ENCODE measurements at places on chromosomes 5 and 9.

DNA sequence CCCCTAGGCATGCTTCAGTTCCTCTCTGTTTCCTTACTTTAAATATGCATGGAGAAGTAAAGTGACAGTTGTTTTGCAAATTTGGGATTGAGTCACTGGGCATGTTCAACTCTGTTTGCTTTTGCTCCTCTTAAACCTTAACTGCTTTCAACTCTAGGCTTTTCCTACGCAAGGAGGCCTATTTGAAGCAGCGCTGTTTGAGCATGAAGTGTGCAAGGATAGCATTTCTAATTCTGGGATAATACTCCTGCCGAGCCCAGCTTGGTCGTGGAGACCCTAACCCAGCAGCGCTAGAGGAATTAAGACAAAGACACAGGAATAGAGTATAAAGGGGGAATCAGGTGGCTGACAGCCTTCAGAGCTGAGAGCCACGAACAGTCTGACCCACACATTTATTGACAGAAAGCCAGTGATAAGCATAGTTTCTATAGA is 803.4 kb upstream of the CDH10 start:
- DNase-seq, result no peak

GRCh38 chr5:58259685-58260152 is 200.2 kb downstream of the PLK2 start:
- DNase-seq, result no peak

DNA sequence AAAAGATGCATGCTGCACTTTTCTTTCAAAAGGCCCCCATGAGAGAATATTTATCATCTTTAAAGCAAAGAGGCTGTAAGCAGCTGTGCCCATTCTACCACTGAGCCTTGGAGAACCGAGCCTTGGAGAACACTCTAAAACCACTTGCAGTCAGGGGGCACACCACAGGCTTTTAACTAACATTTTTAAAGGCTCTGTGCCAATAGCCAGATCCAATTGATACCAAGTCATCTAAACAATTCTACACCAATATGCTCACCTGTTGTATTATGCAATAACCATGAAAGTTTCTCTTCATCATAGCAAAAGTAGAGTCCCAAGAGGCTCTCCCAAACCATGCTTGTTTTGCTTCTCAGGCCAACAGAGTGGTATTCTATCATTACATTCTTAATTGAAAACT is 1090.5 kb upstream of the SEMA6A start:
- DNase-seq, result no peak

- no peak for DNase-seq
Measured at GRCh38 chr5:22521521-22521920, 331.6 kb downstream of the CDH12 start.

DNA sequence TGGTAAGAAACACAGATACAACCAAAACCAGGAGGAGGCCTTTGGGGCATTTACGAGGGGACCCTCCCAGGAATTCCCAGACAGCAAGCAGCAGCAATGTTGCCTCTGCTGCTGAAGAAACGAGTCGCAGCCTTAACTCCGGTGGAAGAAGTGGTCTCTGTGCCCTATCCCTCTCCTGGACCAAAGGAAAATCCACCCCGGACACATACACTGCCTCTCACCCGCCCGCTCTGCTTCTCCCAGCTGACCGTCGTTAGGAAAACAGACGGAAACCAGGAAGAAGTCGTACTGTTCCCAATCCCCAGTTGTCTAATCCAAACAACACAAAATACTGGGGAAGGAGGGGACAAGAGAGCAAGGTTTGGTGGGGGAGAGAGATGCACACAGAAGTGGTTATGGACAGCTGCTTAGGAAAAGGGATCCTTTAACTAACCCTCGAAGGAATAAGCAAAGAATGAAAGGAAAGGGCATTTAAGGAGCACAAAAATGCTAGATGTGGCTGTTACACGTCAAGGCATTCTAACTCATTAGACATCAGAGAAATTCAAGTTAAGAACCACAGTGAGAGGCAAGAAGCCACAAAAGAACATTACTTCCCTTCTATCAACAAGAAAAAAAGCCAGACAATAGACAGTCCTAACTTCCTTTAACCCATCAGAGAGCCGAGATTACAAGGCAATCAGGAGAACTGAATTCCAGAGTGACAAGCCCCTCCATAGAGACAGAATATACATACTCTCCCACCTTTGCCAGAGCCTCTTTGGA is 71.9 kb downstream of the ACTL7B start:
- DNase-seq, result no peak

DNA sequence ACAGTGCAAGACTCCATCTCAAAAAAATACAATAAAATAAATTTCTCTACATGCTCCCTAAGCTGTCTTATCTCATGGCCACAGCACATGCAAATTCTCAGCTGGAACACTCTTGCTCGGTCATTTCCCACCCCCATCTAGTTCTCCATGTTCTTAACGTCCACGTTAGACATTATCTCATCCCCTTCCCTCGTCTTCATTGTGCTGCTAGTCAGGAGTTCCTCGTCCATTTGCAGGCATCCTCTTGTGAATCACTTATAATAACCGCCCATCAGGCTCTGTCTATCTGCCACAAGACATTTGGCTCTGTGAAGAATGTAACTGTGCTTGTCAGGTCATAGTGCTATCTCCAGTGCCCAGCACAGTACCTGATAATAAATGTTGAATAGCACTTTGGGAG is 32.9 kb upstream of the GOLGA1 start:
- DNase-seq, result no peak

DNA sequence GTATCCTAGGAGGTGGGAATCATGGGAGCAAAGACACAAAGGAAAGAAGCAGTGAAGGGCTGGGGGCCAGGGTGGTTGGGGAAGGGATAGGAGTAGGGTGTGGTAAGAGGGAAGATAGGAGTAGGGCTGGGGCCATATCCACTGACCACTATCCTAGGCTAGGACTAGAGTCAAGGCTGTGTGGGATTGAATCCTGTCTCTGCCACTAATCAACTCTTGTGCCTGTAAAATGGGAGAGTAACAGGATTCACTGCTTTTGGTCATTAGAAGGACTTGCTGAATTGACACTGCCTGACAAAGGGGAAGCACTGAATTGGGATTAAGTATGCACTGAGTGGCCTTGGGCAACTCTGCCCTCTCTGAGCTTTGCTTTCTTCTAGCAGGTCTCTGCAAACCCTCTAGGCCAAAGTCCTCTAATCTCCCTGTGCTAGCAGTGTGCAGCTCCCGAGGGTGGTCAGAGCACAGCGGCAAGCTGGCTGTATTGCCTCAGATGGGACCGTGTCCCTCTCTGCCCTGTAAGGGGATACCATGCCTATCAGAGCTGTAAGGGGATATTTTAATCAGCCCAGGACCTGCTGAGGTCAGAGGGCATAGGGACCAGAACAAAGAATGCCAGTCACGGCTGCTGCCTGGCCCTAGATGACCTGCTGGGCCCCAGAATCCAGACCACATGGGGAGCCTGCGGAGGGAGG is 12.4 kb upstream of the DAB2IP start:
- DNase-seq, result no peak

Measured in stimulated activated CD8-positive, alpha-beta memory T cell treated with anti-CD3 and anti-CD28 coated beads, Interleukin-12 subunit alpha, Interleukin-12 subunit beta, amount 100 ng/mL, for 1 hour (primary cell).